NCI-H69 (cell line): ENCODE measurements at places on chromosomes 5 and 9.
A peak's percentile ranks its signal among the peaks of the same experiment; 100 is the strongest.

- DNase-seq = no peak
Observed at GRCh38 chr9:108109927-108110690, 620.5 kb upstream of the KLF4 start.

DNA sequence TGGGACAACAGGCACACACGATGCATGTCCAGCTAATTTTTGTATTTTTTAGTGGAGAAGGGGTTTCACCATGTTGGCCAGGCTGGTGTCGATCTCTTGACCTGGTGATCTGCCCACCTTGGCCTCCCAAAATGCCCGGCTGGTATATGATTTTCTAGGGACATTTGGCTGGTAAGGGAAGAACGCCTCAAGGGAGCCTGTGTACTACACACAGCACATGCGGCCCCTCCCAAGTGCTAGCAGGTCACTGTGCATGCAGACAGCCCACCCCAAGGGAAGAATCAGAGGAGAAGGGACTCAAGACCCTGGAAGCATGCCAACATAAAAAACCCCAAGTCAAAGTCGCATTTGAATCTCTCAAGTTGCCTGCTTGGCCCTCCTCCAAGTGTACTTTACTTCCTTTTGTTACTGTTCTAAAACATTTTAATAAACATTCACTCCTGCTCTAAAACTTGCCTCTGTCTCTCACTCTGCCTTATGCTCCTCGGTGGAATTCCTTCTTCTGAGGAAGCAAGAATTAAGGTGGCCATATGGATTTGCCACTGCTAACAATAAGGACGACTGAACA is 24.3 kb upstream of the OTULINL start:
- DNase-seq = peak; percentile 60

DNA sequence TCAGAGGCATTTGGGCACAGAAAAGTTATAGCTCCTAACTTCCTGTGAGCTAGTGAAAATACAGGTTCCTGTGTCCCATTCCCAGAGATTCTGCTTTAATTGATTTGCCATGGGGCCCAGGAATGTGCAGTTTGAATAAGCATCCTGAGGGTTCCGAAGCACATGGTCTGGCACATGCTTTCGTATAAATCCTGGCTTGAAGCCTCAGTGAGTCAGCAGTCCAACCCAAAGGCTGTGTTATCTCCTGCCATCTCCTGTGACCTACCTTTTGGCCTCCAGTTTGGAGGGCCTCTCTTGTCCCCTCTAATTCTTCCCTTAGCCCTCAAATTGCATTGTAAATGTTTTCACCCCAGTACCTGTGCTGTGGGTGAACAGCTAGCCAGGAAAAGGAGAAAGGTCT is 183.8 kb downstream of the NR3C1 start:
- no peak for DNase-seq

DNA sequence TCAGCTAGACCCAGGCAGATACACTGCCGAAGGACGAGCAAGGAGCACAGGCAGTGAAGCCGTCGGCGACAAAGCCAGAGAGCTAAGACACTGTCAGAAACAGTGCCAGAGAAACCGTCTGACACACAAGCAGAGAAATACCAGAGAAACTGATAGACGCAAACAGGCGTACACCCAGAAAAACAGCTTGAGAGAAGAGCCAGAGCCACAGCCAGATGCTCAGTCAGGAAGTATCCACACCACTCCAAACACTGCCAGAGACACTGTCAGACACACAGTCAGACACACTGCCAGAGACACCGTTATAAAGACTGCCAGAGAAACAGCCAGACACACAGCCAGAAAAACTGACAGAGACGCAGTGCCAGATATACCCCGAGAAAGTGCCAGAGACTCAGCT is 19.1 kb downstream of the CNTFR start:
- DNase-seq = no peak

GRCh38 chr5:136232316-136232715 is 39.4 kb upstream of the SMIM32 start:
- DNase-seq = no peak

- DNase-seq = no peak
Observed at GRCh38 chr5:123845356-123846100, 333.6 kb downstream of the CSNK1G3 start.

DNA sequence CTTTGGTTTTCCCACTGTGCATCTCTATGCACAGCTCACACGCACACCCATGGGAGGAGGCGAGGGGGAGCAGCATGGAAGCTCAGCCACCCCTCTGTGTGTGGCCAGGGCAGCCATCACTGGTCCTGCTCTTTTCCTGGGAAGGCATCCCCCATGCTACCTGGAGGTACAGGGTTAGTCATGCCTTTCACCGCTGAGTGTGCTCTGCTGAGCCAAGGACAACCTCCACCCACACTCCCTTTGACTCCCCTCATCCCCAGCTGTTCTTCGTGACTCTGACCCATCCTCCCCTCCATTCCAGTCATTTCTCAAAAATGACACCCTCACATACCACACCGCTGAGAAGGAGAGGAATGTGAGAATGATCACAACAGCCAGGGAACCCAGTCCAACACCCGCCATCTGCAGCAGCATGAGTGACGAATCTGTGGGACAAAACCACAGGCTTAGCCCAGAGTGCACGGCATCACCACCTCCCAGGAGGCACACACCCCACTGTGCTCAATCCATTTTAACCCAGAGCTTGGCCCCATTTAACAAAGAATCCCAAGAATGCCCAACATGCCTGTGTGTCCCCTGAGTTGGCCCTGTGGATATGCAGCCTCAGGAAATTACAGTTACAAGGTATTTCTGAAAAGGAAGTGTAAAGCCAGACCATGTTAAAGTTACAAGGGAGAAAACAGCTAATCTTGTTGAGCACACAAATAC is 133.4 kb downstream of the SUSD1 start:
- no peak for DNase-seq

GRCh38 chr9:34405719-34406118 is 29.0 kb upstream of the MYORG start:
- no peak for DNase-seq

- DNase-seq = no peak
Observed at GRCh38 chr9:120655005-120655622, 59.2 kb downstream of the MEGF9 start.

- peak; percentile 97 for DNase-seq
Observed at GRCh38 chr5:96807075-96807654, 580 bp downstream of the ERAP1 start.

GRCh38 chr5:80240368-80240986 is 15.4 kb downstream of the SERINC5 start:
- no peak for DNase-seq

GRCh38 chr5:154284433-154284832 is 93.9 kb downstream of the GALNT10 start:
- no peak for DNase-seq

DNA sequence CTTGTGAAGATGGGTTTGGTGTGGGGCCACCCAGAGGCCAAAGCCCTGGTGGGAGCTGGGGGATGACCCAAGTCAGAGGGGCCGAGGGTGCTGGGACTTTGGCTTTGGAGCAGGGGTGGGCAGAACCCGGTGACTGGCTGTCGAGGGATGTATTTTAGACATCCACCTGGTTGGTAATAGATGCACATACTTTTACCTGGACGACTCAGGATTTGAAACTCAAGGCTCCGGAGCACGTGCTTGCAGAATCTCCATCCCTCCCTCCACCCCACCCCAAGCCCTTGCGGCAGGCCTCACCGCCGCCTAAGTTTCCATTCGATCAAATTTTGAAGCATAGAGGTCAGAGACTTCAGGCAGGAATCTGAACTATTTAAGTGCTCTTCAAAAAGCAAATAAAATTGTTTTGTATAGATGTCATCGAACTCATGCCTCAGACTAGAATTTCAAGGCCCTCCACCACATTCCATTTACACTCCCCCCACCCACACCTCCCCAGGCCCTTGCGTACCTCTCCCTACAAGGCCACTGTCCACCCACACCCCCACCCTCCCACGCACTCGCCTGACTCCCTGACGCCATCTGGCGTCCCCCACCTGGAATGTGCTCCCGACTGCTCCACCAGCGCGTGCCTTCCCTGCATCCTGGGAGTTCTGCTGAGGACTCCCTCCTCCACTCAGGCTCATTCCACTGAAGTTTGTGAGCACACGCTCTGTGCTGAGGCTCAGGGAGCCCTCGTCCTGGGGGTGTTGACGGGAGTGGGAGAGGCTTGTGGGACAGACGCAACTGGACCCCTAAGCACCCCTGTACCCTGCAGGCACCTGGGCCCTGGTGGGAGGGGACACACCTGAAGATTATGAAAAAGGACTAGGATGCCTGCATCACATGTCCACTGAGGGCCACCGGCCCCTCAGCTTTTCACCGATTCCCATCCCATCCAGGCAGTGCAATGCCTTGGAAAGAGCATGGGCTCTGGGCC is 56.4 kb upstream of the RPL26L1 start:
- peak; percentile 48 for DNase-seq

DNA sequence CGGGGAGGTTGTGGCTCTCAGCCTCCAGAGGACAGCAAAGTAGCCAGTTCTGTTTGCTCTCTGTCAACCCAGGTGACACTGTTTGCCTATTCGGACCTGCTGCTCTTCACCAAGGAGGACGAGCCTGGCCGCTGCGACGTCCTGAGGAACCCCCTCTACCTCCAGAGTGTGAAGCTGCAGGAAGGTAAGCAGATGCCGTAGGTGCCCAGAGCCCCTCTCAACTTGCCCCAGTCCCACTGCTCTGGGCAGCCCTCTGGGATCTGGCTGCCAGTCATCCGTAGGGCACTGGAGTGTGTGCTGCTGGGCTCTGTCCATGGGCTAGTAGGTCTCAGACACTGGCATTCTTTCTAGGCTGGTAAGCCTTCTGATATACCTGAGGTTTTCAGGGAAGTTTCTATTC is 59.3 kb downstream of the RGS3 start:
- no peak for DNase-seq

DNA sequence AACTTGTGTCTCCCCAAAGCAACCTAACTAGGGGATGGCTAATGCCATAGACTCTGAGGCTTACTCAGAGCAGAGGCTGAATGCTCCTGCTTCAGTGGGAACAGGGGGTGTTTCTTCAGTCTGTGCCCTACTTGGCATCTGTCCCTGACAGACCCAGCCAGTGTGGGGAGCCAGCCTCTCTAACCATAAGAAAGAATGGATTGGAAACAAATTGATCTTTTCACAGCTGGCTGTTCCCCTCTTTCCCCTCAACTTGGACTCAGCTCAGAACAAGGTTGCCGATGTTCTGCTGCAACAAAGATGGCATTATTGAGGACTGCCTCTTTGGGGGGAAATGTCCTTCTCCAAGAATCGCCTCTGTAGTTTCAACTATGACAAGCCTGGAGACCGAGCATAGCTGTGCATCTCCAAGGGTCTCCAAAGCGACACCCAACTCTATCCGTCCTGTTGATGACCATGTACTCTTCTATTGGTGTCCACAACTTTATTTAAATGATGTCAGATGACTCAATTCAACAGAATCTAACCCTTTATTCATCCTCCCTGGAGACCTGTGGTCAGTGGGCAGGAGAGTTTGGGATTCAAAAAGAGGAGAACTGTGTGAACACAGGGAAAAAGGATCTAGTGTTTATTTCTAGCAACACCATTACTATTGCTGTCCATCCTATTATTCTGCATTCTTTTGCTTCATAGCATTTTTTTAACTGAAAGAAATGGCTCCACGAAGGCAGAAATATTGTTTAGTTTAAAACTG is 24.7 kb upstream of the TNC start:
- DNase-seq = no peak

- peak; percentile 16 for DNase-seq
Observed at GRCh38 chr5:72842816-72843215, 26.4 kb downstream of the TNPO1 start.
